Tibial nerve (tissue), 4 donors: ENCODE measurements at places on chromosomes 4 and X.

DNA sequence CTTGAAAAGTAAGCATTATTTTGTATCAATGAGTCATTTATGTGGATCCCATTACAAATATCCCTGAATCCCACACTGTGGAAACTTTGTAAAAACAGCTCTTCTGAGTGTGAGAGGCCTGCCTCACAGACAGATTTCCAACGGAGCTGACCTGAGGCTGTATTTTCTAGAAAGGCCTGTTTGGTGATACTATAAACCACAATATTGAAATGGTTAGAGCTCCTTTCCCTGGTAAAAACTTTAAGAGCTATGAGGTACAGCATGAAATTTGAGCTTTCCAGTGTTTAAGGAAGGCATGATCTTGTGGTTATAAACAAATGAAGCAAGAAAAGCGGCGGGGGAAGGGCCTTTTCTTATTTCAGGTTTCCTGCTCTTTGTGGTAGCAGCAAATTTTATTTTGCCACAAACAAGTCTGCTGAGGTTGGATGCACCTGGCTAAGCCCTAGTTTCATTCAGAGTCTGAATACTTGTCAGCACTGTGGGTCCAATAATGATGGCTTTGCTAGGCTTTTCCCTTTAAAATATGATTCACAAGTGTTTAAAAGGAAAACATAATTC lies 86.8 kb upstream of the ETNPPL start:
- no peak for DNase-seq

DNA sequence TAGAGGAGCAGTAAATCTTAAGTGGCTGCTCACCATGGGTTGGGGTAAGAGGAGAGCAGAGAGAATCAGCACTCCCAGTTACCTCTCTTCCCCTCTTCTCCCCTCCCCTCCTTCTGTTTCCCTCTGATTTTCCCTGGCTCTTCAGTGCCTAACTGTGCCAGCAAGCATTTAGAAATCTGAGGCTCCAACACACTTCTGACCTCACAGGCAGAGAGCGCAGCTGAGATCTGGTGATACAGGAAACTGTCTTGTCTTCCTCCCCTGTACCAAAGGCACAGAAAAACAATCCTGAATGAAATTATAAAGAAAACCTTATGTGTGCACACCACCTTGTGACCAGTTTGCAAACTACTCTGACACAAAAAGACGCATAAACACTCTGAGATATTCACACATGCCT lies 82.4 kb upstream of the SMIM10 start:
- DNase-seq, result no peak

- no peak for DNase-seq
These were observed 540.2 kb upstream of the TENM3 start for GRCh38 chr4:181702864-181703495.

DNA sequence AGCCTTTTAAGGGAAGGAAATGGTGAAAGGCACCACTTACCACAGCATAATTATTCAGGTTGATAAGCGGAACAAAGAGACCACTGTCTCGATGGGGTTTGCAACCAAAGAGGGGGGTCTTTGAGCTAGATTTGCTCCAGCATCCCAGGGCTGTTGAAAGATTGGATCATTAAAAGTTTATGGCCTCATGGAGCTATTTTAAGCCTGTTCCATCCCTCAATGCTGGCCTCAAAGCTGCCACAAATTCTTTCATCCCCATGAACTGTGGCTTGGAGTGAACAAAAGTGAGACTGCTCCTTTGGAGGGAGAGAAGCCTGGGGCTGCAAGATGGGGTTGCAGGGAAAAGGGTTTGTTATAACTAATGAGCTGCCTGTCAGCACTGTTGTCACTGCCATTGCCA lies 209.8 kb downstream of the RTL9 start:
- no peak for DNase-seq

DNA sequence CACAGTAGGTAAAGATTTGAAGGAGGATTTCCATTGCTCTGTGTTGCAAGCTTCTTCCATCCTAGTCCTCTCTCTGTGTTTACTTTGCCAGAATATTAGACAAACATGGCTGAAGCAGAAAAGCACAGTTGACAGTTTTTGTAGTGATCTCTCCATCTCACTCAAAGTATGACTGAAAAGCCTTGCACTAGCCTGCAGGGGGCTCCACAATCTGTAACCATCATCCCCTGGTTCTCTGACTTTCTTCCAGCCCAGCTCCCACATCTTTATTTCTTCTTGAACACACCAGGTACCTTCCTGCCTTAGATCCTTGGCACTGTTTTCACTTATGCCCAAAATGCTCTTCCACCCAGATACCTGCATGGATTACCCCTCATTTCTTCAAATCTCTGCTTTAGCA lies 34.1 kb upstream of the HHIP start:
- no peak for DNase-seq

GRCh38 chr4:94412658-94413038 lies 39.1 kb upstream of the PDLIM5 start:
- DNase-seq, result no peak

- DNase-seq, result no peak
These were observed 109.2 kb downstream of the NSUN7 start for GRCh38 chr4:40858962-40859361.

GRCh38 chr4:188031751-188032150 lies 36.2 kb downstream of the ZFP42 start:
- no peak for DNase-seq

- DNase-seq, result no peak
These were observed 19.5 kb upstream of the GALNTL6 start for GRCh38 chr4:171793723-171794122.

- DNase-seq, result peak; percentile 16
These were observed 22.4 kb upstream of the CLTRN start for GRCh38 chrX:15686818-15687685.

- no peak for DNase-seq
These were observed 1.7 kb upstream of the MTM1 start for GRCh38 chrX:150566734-150567182.

DNA sequence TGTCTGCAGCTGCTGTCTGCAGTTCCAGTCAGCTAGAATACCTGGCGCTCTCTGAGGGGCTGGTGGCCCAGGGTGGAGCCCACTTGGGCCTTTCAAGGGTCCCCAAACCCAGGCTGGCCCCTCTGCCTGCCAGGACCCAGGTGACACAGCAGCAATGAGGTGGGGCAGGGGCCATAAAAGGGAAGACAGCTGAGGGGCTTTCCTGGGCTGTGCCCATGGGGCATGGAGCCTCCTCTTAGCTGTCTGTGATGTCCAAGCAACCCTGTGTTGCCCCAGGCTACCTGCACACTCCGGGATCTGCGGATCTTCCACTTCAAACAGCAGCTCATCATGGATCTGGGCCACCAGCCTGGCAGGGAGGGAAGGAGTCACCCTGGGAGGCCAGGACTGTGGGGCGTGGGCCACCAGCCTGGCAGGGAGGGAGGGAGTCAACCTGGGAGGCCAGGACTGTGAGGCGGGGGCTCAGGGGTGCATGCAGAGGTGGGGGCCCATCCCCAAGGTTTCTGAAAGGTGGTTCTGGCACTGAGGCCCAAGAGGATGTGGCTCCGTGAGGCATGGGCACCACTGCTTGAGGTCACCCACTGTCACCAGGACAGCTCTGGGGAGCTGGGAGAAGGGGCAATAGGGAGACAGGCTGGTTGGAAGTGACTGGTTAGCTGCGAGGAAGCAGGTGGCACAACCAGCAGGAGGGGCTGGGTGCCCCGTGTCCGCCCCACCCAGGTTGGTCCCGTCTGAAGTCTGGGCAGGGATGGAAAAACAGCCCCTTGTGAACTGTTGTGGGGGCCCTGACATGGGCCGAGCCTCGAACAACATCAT lies 16.3 kb downstream of the NAT8L start:
- DNase-seq, result no peak

GRCh38 chrX:44945736-44946135 lies 72.7 kb downstream of the KDM6A start:
- DNase-seq, result no peak

GRCh38 chr4:3436798-3437581 lies 4.8 kb upstream of the HGFAC start:
- no peak for DNase-seq

DNA sequence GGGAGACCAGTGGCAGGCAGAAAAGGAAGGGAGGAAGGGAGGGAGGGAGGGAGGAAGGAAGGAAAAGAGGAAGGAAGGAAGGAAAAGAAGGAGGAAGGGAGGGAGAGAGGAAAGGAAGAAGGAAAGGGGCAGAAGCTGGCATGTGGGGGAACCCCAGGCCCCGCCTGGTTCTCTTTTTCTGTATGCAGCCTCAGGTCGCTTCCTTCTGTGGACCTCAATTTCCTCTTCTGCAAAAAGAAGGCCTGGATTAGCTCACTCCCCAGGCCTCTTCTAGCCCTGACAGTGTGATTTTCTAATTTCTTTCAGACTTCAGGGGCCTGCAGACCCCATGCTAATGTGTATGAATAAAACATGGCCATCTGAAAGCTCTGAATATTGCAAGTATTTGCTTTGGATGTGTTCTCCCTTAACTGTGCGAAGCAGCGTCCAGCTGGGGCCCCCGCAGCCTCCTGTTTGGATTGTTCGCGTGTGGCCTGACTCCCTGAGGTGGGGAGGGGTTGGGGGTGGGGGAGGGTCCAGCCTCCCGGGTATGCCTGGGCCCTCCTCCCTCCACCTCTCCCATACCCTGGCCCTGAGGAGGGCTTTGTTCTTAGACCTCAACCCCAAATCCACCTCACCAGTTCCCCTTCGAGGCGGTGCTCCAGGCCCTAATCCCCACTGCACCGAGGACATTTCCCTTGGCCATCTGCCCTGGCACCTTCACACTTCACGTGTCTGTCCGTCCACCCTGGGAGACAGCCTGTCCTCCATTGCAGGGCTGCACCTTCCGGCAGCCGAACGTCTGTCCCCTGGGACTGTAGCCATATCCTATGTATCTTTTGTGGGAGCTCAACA lies 199.9 kb upstream of the ATP6AP2 start:
- no peak for DNase-seq

DNA sequence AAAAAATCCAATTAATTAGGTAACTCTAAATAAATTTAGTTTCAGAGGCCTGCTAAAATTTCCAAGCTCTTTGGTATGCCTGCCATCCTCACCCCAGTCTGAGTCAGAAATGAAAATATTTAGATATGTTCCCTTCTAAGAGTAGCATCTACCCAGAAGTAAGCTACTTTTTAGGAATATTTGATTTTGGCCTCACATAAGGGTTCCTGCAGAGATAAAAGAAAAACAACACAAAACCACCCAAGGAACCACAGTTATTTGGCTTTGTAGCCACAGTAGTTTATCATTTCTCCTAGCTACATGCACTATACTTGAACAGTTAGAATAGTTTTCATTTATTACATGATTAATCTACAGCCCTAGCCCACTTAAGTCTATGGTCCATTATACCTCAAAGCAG lies 192.6 kb upstream of the FAM241A start:
- DNase-seq, result no peak
